ENCODE measurements at places on chromosomes 16 and 17.
A peak's percentile ranks its signal among the peaks of the same experiment; 100 is the strongest.

DNA sequence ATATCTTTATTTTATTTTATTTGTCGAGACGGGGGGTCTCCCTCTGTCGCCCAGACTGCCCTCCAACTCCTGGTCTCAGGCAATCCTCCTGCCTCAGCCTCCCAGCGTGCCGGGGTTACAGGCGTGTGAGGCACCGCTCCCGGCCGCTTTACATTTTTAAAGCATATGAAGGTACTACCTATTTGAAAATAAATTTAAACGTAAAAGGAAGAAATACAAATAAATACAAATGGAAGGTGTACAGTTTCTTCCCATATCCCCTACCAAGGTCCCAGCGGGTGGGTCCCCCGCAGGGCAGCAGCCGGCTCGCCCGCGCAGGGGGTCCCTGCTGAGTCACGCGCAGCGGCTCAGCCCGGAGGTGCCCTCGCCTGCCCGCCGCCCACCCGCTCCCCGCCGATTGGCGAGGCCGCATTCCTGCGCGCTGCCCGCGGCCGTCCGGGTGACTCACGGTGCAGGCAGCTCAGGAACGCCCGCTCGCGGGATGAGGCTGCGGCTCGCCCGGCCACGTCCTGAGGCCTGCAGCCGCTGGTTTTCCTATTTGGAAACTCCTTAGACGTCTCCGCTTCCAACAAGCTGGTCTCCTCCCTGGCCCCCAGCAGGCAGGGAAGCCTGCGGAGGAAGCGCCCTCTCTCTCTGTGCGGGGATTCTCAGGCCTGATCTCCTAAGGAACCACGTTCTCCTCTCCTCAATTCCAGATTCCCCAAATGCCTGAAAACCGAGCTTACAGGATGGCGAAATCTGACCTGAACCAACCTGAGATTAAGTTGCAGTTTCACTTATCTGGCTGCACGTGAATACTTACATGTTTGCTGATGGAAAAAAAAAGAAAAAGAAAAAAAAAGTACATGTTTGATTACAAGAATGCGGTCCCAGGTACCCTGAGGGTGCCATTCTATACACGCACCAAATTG, 54.8 kb upstream of the MAP3K14 start:
- DNase-seq = no peak

- DNase-seq = no peak
Observed at GRCh38 chr17:48592057-48592514, 1.5 kb downstream of the HOXB5 start.

DNA sequence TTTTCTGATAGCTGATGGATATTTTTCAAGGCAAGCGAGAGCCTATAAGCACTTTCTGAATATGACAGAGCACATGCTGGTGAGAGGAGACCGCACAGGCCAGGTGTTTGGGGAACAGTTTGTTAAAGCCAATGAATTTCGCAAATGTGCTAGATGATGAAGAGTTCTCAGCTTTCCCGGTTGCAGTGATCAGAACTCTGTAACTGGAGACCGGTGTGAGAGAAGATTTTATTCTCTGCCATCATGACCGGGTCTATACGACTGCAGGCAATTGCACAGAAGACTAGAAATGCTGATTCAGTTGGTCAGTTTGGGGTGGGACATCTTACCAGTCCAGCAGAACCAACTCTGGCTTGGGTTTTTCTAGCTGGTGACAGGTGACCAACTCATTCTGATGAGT, 25.4 kb downstream of the SMTNL2 start:
- no peak for DNase-seq

DNA sequence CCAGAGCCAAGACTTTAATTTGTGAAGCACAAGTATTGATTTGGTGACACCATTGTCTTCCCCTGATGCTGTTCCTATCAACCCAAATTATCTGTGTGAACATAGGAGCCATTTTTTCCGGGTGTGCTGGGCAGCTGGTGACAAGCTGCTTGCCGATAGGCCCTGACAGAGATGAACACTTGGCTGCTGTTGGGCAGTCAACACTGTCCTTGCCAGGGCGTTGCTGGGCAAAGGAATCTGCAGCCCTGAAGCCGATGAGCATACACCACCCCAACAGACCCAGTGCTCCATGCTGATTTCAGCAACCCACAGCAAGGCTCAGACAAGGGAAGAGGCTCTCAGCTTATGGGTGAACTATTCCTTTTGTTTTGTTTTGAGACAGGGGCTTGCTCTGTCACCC, 105.4 kb downstream of the YPEL2 start:
- DNase-seq = no peak

DNA sequence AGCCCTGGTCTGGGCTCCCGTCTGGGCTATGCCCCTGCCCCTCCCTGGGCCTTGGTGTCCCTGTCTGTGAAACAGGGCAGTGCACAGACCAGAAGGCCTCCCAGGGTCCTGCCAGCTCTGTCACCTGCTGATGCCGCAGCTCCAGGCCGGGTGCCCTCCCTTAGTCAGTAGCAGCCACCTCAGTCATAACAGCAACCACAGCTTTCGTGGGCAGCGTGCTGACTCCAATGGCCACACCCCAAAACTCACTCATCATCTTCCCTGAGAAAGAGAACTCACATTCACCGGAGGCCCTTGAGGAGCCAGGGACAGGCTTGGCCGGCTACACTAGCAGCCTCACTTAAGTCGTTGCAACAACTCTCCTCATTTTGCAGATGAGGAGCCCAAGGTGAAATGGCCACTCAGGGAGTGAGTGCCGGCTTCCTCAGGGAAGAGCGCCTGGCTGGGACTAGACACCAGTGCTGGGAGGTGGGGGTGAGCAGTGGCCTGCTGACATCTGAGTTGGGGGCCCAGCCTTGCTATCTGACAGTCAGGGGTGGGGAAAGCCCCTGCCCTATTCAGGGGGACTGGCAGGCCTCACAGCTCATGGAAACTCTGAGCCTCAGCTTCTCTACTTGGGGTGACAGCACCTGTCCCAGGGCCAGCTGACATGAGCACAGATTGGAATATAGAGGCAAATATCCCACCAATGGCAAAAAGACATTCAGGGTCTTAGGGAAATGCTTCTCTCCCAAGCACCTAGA, 22.6 kb downstream of the SLC5A10 start:
- DNase-seq = no peak

DNA sequence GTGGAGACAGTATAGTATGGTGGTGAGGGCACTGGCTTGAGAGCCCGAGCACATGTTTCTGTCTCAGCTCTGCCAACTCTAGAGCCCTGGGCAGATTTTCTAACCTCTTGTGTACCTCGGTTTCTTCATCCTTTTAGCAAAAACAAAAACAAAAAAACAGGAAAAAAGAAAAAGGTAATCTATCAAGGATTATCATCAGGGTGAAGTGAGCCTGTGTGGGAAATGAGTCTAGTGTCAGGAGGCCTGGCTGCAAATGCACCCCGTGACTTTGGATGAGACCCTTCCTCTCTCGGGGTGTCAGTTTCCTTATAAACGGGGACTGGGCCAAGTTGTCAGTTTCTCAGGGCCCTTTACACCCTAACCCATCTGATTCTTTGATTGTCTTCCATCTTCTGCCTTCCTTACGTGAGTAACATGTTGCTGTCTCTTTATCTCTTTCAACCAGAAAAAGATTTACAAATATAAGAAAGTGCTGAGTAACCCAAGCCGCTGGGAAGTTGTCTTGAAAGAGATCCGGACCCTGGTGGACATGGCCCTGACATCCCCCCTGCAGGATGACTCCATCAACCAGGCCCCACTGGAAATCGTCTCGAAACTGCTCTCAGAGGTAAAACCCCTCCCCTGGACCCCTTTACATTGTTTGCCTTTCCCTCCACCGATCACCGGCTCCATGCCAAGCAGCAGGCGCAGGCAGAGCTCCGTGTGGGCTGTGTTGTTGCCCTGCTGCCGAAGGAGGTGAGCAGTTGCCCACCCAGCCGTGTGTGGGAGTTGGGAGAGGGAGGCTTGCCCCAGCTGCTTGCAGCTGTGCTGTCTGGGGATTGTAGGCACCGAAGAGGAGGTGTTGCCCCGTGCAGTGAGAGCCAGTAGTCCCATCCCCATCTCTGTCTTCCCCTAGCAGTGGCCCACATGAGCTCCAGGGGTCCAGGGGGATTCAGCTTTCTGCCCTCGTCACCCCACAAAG, 127.1 kb upstream of the PLCG2 start:
- DNase-seq = no peak

GRCh38 chr17:17748179-17748578, 66.9 kb downstream of the RAI1 start:
- DNase-seq = peak; percentile 35

GRCh38 chr17:7166873-7167272, 12.3 kb downstream of the ASGR1 start:
- DNase-seq = no peak

GRCh38 chr16:20946015-20946629, 45.6 kb downstream of the LYRM1 start:
- DNase-seq = no peak

- DNase-seq = no peak
Observed at GRCh38 chr16:64397945-64398508, 723.8 kb downstream of the CDH11 start.

GRCh38 chr16:52114379-52114778, 432.6 kb downstream of the TOX3 start:
- DNase-seq = no peak

- DNase-seq = no peak
Observed at GRCh38 chr17:70295731-70296130, 126.4 kb downstream of the KCNJ2 start.

GRCh38 chr16:57758331-57759117, 23.0 kb downstream of the KATNB1 start:
- DNase-seq = no peak

- DNase-seq = no peak
Observed at GRCh38 chr17:70318051-70318450, 148.7 kb downstream of the KCNJ2 start.

DNA sequence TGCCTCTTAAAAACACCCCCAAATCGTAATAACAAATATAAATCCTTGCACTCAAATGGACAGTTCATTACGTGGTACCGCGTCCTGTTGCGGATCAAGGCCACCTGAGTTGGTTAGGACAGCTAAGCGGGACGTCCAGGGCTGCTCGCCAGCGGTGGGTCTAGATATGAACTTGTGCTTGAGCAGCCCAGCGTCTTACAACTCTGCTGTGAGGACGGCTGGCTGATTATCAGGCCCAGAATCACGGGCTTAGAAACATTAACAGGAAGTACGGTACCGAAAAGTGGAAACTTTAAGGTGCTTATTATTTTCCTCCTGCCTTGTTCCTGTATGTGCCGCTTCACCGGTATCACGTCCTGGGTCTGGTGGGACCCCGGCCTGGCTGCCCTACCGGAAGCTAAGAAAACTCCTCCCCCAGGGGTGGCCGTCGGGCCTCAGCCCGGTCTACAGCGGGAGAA, 832 bp upstream of the SRRM2 start:
- DNase-seq = no peak

DNA sequence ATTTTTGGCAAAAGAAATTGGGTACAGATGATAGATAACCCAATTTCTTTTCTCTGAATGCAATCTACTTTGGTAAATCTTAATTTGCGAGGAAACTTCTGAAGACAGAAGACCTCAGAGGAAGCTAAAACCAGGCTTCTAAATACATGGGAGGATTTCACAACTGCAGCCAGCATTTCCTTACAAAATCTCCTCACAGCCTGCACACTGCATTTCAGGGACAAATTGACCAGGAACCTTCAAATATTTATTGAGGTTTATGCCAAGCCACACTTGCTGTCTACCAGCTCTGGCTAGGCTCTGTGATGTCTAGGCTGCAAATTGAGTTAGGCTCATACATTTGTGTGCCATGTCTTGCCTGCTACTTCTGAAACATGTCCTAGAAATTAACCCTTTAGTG, 167.3 kb upstream of the CDH5 start:
- DNase-seq = no peak

DNA sequence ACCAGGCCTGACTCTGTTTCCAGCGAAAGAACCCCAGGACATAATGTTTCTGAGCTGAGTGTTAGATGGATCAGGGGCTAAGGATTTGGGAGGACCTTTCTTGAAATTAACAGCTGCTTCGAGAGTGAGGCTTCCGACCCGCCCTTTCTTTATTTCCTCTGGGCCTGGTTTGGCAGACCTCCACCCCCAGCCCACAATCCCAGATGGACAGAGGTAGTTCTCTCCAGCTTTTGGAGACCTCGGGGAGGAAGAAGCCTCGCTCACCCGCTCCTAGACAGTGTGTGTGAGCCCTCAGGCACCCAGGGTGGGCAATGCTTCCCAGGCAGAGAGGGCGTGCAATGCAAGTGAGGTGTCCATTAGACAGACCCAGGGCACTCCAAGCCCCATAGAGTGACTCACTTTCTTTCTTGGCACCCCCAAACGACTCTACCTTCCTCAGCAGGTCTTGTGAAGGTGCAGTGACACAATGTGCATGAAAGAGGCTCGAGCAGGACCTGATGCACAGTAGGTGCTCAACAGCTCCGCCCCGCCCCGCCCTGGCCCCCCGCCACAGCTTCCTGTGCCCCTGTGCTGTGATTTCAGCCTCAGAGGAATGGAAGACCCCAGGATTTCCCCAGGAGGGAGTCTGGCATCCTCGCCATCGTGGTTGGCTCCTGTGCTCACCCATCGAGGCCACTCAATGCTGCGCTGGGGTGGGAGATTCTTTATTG, 50.7 kb upstream of the TOB1 start:
- DNase-seq = peak; percentile 38

DNA sequence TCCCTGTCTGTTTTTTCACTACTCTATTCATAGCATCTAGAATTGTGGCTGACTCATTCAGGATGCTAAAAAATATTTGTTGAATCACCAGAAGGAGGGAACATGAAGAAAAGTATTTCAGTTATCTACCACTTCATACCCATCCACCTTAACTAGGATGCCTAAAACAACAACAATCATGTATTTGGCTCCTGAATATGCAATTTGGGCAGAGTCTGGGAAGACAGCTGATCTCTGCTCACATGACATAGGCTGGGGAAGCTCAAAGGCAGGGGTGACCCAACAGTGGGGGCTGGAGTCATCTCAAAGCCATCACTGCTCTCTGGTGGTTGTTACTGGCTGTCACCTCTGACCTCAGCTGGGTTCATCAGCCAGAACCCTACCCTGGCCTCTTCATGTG, 80.1 kb upstream of the RPL38 start:
- no peak for DNase-seq

DNA sequence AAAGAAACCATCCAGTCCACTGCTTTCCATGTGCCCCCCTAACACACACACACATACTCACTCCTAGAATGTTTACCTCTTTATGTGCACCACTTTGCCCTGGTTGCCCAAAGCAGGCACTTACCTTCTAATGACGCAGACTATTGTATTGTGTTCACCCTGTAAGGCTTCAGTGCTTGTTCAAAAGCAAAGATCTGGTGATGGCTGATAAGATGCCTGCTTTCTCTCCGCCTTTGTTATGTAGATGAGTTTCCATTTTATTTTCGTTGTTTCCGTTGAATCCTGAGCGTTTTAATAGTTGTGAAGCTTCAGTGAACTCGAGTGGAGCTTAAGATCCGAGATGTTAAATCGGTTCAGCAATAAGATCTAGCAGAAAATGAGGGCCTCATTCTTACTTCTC, 452.7 kb downstream of the TMEM114 start:
- no peak for DNase-seq
